ENCODE measurements at places on chromosomes 3 and 15. TPM values are rescaled to one million over a fixed set of nuclear protein-coding genes. Genes with fewer than 3 reads are reported as not detected.
A peak's percentile ranks its signal among the peaks of the same experiment; 100 is the strongest.

The ZNF619 gene
- total RNA-seq, result 4.4 TPM

The LTF gene
- not detected for total RNA-seq

GRCh38 chr3:46080124-46080968, 53.1 kb upstream of the XCR1 start:
- DNase-seq, result peak; percentile 34

The SLC12A6 gene
- 19.2 TPM for total RNA-seq

- DNase-seq, result no peak
These were observed 101.2 kb downstream of the FRMD5 start for GRCh38 chr15:44093836-44094235.

The P2RY13 gene
- total RNA-seq, result not detected

DNA sequence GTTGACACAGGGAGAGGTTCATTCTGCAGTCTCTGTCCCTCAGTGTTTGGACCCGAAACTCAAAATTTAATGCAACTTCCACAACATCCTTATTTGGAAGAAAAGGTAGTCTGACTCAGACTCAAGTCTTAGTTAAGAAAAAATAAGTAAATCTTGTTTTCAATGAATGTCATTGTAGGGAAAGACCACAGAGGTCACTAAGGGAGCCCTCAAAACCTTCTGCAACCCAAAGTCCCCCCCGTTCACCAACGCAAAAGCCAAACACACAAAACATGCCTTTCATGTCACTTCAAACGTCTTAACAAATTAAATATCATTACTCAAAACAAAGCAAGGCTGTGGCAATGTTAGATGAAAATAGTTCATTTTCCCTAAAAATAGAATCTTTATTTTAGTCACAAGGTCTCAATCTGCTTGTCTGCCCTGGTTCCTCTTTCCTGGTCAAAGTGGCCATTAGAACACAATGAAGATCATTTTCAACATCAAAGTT, 20.9 kb upstream of the SSUH2 start:
- no peak for DNase-seq

GRCh38 chr15:88057836-88058235, 198.7 kb downstream of the NTRK3 start:
- DNase-seq, result no peak

DNA sequence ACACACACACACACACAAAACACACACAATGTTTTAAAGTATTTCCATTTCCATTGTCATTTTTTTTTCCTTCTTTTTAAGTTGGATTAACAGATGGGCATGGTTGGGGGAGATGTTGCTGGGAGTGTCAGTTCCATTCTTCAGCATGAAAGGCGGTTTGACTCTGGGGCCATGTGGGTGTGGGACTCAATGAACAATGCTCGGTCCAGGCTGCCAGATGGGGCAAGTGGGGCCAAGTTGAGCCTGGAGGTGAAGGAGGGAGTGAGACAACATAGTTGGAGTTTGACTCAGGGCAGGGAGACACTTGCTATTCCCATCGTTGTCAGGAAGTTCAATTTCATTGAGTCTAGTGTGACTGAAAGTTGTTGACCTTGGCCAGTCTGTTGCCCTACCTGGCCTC, 125.3 kb downstream of the TLE3 start:
- DNase-seq, result no peak

Data from GM23248 (cell line).